ENCODE measurements at places on chromosomes 16 and 17. TPM values are rescaled to one million over a fixed set of nuclear protein-coding genes. Genes with fewer than 3 reads are reported as not detected.

GRCh38 chr16:86496929-86497461, 13.3 kb upstream of the FOXF1 start:
- no peak for DNase-seq

DNA sequence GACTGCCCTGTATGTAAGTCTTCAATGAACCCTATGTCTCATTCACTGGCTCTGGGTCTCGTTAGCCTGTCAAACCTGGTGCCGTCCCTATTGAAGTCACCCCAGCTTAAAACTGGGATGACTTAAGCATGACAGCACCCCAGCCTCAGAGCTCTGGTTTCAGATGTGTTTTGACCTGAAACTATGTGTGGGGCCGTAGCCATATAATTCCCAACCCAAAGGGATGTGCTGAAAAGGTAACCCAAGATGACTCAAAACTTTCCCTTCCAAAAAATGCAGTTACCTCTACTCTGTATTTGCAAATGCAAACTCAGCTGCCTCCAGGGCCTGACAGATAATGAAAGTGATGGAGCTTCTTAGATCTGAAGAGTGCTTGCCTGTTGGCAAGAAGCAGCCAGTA, 478.3 kb upstream of the ERCC4 start:
- DNase-seq: no peak

DNA sequence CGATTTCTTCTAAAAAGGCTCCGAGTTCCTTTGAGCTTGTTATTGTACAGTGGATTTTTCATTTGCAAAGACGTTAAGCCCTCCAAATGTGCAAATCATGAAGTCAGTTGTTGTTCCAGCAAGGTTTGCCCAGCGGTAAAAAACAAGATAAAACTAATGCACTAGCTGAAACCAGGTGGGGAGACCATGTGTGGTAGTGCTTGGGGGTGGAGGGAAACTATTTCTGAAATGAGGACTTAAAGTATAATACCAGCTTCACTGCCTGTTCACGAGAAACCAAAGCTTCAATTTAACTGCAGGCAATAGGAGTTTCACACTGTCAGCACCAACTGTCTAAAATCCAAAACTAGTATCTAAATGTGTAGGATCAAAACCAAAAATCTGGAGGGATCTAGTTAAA, 22.3 kb downstream of the SMARCE1 start:
- no peak for DNase-seq

DNA sequence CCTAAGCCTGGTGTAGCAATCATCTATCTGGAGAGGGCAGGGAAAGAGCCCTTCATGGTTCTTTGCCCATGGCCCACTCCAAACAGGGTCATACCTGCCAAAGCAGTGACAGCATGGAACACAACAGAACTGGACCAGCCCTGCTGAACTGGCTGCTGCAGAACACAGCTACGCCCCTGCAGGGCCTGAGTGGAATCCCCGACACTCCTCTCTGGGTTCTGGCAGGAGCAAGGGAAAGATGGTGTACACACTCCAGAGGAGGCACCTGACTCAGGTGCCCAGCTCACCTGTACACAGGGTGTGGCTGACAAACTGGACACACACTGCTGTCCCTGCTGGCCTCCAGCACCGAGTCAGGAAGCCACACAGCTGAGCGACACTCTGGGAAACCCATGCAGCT, 19.8 kb downstream of the MIEF2 start:
- DNase-seq: no peak

GRCh38 chr17:37065486-37066321, 117.0 kb downstream of the AATF start:
- no peak for DNase-seq

DNA sequence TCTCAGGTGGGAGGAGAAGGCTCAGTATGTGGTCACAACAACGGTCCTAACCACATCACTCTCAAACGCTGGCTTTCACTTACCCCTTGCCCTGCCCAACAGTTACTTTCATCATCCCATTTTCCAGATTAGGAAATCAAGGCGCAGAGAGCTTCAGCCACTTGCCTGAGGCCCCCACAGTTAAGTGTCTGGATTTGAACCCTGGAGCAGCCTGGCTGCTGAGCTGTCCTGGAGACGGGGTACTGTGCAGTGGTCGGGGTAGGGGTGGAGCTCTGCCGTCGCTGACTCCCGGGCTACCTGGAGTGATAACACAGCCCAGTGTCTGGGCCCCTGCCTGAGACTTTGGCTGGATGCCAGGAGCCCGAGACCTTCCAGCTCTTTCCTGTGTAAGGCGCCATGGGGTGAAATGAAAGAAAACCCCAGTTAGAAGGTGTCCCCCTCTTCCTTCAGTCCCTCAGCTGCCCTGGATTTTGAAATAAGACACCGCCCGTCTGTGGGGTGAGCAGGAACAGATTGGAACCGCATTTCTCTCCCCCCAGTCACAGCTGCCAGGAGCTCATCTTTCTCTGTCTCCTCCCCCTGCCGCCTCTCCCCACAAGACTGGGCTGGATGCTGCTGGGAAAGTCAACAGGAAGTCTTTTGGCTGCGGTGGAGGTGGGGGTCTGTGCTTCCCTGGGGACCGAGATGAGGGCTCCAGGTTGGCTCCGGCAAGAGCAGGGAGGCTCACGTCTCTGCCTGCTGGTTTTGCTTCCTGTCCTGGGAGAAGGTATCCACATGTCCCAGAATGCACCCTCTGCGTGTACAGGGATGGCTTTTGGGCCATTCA, 280.2 kb downstream of the SEC14L1 start:
- DNase-seq: peak; percentile 49

DNA sequence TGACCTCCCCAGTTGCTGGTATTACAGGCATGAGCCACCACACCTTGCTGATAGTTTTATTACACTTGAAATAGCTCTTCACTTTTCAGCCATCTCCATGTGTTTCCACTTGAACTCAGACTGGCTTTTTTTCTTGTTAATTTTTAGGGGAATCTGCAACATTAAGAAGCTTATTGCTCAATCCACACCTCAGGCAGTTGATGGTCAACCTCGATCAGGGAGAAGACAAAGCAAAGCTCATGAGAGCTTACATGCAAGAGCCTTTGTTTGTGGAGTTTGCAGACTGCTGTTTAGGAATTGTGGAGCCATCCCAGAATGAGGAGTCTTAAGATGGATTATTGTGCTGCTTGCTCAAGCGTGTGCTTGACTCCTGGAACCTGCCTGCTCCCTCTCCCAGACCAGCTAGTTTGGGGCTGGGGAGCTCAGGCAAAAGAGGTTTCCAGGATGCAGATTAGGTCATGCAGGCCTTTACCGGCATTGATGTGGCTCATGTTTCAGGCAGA, 8.6 kb downstream of the ZNHIT3 start:
- no peak for DNase-seq

DNA sequence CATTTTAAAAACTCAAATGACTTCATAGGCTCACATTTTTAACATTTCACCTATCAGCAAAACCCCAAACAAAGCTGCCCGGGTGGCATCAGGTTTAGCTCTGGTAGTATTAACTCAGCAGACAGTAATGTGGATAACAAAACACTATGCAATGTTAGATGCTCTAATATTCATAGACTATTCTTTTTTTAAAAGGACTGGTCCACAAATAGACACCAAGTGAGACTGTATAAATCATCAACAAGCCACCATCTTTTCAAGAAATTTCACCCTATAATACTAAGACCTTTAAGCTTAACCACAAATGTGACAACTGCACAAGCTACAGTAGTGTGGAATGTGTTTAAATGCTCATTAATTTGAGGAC, 20.2 kb downstream of the SNN start:
- DNase-seq: no peak

DNA sequence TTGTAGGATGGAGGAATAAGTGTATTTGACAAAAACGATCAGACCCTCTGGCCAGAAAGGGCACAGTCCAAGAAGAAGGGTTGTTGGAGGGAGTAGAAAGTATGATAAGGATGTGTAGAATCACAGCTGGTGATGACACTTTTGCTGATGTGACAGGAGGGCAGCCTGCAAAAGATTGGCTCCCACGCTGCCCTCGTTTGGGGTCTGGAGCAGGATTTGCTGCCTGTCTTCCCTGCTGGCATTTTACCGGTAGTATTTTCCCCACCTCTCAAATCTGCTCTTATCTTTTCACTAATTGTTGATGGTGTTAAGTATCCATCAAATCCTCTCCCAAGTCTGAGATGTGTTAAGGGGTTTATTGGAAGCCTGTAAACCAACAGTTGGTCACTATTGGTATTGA, 208.8 kb downstream of the CCDC182 start:
- no peak for DNase-seq

GRCh38 chr16:30546115-30546514, 11.5 kb upstream of the ZNF747 start:
- DNase-seq: no peak

GRCh38 chr17:40497695-40498094, 3.7 kb downstream of the TNS4 start:
- DNase-seq: no peak

DNA sequence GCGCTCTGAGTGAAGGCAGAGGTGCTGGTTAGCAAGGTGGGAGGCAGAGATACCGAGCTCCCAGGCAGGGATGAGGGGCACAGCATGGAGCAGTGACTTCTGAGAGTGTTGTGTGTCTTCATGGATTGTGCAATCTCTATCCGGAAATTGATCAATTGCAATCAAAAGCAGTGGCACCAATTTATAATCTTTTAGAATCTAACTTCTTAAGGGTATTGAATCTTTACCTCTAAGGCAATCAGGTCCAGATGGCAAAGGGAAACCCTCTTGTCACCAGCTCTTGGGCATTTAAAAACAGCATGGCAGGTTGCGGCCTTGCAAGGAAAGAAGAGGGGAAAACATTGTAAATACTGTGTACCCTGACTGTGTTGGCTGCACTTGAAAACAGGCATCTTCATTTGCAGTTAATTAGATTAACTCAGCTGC, 58.0 kb upstream of the MRTFB start:
- DNase-seq: no peak

DNA sequence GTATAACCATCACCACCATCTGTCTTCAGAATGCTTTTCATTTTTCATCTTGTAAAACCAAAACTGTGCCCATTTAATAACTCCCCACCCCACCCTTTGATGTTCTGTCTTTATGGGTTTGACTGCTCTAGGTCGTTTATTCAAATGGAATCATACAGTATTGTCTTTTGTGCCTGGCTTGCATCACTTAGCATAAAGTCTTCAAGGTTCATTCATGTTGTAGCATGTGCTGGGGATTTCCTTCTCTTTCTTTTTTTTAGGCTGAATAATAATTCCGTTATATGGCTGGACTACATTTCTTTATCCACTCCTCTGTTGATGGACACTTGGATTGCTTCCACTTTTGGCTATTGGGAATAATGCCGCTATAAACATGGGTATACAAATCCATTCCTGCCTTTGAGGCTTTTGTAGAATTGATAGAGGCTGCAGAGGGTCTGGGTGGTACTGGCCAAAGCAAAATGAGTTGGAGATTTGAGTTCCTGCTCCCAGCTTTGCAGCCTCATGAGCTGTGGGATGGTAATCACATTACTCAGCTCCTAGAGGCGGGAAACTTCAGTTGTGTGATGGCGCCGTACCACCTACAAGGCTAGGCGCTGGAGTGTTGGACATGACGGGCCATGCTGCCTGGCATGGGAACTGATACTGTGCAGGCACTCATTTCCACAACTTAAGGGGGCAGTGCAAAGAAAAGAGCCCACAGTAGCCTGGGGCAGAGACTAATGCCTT, 64.8 kb downstream of the CLEC16A start:
- no peak for DNase-seq

DNA sequence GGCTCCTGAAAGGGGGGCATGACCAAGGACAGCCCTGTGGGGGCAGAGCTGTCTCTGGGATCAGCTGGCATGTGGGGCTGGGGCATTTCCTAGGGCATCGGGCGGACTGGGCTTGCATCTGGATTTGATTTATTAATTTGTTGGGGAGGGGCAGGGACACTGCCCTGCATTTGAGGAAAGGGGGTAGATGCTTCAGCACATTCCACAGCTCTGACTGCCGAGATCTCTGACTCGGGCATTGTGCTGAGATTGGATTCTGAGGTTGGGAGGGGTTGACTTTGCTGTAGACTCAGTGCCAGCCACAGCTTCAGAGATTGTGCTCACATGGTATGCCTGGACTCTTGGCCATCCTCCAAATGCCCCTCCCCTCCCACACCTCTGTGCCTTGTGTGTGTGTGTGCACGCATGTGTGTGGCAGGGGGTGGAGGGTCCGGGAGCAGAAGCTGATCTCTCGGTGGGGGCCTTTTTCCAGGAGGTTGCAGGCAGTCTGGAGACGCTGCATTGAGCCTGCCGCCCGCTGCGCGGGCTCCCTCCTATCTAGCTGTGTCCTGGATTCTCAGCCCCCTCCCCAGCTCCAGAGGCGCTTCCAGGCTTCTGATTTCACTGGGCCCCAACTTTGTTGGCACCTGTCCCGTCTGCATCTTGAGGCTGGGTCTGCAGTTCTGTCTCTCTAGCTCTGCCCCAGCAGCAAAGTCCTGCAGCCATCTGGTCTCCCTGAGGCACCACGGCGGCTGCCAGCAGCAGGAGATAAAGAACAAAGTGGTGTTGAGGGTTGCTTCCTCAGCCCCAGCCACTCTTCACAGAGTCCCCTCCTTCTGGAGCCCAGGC, 14.9 kb downstream of the IGFBP4 start:
- peak; percentile 72 for DNase-seq

- peak; percentile 60 for DNase-seq
Measured at GRCh38 chr17:7782240-7782639, 51.8 kb upstream of the KDM6B start.

DNA sequence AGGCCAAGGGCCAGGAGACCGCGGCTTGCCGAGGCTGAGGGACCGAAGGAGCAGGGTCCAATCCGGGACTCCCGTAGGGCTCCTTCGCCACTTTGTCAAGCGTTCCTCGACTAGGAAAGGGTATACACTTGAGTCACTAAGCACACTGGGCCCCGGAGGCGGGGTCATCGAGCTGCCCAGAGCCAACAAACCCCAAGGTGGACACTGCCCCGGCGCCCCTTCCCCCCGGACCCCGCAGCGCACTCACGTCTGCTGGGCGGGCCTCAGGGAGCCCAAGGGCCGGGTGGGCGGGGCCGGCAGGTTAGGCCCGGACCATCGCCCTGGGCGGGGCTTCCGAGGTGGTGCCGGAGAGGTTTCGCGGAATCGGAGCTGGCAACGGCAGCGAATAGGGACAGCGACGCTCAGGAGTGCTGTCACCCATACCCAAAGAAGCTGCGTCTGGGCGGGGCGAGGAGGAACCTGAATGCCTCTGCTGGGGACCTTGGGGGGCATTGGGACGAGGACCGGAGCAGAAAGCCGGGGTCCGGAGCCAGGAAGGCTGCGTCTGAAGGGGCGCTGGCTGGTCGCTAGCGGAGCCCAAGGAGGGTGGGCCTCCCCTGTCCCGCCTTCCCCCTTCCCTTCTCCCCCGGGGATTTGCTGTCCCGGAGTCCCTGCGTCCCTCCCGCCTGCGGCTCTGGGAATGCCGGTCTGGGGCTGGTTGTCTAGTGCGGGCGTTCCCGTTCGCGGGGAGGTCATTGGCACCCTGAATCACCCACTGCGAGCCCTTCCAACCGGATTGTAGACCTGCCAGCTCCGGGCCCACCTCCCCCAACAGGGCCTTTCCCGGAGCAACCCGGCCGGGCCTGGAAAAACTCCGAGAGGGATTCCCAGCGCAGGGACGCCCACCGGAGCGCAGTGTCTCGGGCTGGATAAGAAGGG, 118.2 kb upstream of the SMURF2 start:
- DNase-seq: peak; percentile 56

The ABI3 gene
- total RNA-seq: 0.32 TPM

The PPP1R27 gene
- total RNA-seq: not detected

The NR1D1 gene
- 3.7 TPM for total RNA-seq

The LGALS9B gene
- total RNA-seq: not detected

The FOXN1 gene
- 0.06 TPM for total RNA-seq

The RAB37 gene
- 3.4 TPM for total RNA-seq

The CEP295NL gene
- total RNA-seq: 0.21 TPM

The CRYBA1 gene
- total RNA-seq: not detected
